ENCODE measurements at places on chromosomes 16 and 17.
A peak's percentile ranks its signal among the peaks of the same experiment; 100 is the strongest.

DNA sequence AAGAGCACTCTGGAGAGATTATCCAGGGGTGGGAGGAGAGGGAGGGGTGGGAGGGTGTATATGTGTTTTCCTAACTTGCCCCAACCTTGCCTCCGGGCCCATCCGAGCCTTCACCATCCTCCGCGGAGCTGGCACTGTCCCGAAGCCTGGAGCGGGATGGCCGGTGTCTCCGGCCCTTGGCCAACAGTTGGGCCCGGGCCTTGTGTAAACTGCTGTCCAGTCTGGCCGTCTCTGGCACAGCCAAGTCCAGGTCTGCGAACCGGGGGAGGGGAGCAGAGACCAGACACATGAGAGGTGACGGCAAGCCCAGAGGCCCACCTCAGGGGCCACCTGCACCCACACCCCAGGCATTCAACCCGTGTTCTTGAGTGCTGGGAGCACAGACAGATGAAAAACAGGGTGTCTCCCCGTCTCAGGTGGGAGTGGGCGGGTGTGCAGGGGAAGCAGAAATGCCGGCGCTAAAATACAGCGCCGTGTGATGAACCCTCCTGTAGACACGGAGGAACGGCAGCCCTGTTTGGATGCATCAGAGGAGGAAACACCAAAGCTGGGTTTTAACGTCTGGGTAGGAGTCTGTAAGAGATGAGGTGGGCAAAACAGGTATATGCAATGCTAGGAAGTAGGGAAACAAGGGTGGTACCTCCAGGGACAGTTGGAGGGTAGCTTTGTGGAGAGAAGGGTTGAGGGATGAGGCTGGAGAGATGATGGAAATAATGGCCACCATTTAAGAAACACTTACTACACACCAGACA, 11.7 kb downstream of the SAMD14 start:
- DNase-seq = no peak

- DNase-seq = no peak
These were observed 61.3 kb upstream of the ADORA2B start for GRCh38 chr17:15883617-15884111.

GRCh38 chr17:7356072-7356549, 1.2 kb downstream of the TMEM95 start:
- DNase-seq = peak; percentile 75

GRCh38 chr16:24610416-24610755, 71.0 kb downstream of the RBBP6 start:
- DNase-seq = no peak

- no peak for DNase-seq
These were observed 54.8 kb downstream of the SLFN5 start for GRCh38 chr17:35297666-35298065.

DNA sequence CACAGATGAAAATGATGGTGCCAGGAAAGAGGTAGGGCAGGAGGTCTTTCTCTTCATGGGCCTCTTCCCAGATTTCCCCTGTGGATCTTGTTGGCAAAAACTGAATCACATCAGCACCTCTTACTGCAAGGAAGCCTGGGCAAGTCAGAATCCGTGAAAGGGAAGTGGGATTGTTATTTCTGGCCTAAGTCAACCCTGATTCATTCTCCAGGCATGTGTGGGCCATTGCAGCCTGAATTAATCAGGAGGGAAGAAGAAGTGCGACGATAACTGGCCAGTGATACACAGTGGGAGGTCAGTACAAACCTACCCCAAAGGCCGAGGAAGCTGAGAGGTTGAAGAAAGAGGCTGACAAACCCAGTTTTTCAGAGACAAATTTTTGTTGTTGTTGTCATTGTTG, 17.9 kb upstream of the NSMCE1 start:
- DNase-seq = no peak

DNA sequence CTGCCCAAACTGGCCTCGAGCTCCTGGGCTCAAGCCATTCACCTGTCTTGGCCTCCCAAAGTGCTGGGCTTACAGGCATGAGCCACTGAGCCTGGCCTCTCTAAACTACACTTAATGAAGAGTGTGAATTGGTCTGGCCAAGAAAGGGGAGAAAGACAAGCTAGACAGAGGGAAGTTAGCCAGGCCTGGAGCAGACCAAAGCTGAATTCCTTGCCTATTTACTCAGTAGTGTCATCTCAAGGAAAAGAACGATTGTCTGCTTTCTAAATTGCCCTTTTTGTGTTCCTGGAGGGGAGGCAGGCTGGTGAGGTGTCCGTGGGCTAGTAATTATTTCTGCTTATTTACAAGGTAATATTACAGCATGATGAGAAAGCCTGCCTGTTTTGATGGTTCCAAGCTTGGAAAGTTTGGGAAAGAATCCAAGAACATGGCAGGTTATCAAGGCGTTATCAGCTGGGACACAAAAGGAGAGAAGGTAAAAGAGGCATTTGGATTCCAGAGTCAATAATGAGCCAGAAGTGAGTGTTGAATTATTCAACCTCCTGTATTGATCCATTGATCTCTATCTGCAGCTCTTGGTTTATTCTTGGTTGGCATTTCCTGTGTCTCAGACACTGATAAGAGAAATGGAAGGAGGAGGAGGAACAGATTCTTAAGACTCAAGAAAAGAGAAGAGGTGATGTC, 6.3 kb upstream of the CBFB start:
- DNase-seq = no peak

DNA sequence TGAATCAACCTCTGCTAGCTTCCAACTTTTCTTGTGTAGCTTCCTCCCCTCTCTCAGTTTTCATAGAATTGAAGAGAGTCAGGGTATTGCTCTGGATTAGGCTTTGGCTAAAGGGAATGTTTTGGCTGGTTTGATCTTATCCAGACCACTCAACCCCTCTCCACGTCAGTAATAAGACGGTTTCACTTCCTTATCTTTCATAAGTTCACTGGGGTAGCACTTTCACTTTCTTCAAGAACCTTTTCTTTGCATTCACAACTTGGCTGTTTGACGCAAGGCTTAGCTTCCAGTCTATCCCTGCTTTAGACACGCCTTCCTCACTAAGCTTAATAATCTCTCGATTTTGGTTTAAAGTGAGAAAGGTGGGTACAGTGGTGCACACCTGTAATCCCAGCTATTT, 29.7 kb upstream of the OR1A2 start:
- DNase-seq = no peak

- no peak for DNase-seq
These were observed 585.0 kb downstream of the TMEM114 start for GRCh38 chr16:8005096-8005860.

DNA sequence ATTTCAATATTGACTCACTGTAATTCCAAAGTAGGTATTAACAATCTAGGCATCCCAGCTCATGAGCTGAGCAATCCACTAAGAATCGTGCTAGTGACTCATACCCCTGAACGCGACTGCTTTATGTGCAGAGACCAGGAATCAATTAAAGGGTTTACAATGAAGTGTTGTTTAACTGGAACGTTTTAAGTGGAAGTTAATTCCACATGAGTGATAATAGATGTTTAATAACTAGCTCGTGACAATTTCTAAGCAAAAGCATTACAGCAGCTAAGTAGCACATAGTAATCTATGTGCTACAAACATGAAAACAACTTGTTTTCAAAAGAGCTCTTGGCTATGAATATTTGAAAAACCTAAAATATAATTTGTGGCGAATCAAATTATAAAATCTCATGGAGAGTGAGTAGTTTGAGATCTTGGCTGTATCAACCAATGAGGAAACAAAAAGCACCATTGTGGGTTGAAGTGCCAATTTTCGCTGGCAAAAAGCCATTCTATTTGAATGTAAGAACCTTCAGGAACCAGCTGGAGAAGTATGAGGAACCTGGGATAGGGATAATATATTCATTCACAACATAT, 9.4 kb downstream of the GJC1 start:
- DNase-seq = no peak

DNA sequence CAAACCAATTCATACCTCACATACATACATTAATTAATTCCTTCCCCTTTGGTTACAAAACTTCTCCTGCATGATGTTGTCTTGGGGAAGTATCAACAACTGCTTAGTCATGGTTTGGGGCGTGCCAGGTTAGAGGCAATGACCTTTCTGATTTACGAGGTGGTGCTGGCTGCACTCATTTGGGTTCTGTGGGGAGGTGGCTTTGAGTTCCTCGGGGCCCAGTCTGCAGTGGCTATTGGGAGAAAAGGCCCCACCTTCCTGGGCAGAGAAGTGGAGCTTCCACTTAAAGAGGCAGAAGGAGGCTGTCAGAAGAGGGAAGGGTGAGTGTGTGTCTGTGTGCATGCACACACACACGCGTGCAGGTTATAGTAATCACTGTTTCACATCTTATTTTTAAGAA, 10.2 kb upstream of the ETV4 start:
- DNase-seq = peak; percentile 29

DNA sequence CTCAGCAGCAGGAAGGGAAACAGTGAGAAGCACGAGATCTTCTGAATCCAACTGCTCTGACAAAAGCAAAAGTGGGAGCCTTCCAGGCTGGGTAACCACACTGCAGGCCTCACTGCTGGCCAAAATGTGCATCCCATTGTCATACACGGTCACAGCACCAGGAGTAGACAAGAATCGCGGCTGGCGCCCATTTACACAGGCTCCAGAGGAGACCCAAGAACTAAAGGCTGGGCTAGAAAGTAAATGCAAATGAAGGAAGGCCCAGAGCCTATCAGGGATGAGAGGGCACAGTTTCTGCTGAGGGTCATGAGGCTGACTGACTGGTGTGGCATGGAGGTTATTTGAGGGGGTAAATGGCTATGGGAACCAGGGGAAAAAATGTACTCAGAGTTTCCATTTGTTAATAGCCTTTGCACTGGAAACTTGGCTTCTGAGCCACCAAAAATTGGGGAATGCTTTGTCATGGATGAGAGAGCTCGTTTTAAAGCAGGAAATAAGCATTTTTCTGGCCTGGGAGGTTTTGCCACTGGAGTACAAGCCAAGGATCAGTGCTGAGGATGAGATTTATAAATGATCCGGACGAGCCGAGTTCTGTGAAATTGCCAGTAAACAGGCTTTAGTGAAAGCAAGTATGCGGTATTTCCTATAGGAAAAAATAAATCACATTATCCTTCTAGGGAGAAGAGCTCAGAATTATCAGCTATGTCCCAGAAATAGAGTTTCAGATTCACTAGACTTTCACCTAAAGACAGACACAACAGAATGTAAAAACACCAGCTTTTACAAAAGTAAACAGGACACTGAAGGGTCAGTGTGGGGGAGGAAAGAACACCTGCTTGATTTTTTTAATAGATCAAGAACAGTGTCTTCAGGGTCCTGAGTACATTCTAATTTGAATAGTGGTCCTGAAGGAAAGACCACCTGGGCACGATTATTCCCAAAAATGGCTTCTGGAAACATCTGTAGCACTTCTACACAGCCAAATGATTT, 66.9 kb upstream of the GSG1L start:
- DNase-seq = no peak

- no peak for DNase-seq
These were observed 4.8 kb downstream of the HGS start for GRCh38 chr17:81688616-81689015.

DNA sequence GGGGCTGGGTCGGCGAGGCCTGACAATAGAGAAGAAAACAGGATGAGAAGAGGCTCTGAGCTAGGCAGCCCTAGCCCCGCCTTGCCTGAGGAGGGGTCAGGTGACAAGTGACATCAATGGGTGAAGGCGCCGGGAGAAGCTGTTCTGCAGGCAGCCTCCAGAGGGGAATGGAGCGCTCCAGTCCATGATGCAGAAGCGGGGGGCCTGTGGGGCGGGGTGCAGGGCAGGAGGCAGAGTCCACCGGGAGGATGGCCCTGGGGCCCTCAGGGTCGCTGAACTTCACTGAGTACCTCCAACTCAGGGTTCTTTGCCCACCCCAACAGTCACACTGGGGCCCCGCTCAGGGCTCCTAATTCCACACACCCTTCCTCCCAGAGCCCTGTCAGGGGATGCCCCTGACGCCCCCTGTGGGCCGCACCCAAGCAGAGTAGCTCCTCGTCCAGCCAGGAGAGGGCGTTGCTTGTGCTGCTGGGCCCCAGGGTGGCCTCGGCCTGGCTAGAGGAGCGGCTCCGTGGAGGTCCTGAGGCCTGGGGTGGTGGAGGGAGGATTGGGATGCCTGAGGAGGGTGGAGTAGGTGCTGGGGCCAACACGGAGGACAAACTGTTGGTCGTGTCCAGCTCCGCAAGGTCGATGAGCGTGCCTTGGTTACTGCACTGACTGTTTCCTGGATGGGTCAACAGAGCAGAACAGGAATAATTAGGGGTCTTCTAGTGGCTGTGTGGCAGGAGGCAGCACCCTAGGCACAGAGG, 20.8 kb downstream of the GGA3 start:
- DNase-seq = peak; percentile 34

DNA sequence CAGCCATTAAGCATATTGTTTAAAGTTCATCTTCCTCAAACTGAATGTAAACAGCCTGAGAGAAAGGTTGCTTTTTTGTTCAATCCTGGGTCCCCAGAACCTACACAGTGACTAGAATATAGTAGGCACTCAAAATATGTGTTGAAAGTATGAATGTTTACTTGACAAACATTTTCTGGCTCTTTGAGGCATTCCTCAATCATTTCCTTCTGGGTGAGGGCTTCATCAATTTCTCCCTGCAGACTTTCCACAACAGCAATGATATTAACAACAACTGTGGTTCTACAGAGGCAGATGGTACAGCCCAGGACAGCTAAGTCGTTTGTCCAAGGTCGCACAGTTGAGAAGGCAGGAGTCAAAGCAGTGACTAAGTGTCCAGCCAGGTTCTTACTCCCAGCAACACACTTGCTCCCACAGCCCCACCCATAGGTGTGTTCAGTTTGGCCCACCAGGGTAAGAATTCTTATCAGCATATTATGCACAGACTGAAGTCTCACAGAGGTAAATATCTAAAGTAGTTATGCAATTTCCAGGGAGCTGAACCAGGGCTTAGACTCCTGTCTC, 61.1 kb downstream of the HS3ST3B1 start:
- no peak for DNase-seq

- DNase-seq = peak; percentile 9
These were observed 105.2 kb downstream of the RPTOR start for GRCh38 chr17:80649672-80650330.

DNA sequence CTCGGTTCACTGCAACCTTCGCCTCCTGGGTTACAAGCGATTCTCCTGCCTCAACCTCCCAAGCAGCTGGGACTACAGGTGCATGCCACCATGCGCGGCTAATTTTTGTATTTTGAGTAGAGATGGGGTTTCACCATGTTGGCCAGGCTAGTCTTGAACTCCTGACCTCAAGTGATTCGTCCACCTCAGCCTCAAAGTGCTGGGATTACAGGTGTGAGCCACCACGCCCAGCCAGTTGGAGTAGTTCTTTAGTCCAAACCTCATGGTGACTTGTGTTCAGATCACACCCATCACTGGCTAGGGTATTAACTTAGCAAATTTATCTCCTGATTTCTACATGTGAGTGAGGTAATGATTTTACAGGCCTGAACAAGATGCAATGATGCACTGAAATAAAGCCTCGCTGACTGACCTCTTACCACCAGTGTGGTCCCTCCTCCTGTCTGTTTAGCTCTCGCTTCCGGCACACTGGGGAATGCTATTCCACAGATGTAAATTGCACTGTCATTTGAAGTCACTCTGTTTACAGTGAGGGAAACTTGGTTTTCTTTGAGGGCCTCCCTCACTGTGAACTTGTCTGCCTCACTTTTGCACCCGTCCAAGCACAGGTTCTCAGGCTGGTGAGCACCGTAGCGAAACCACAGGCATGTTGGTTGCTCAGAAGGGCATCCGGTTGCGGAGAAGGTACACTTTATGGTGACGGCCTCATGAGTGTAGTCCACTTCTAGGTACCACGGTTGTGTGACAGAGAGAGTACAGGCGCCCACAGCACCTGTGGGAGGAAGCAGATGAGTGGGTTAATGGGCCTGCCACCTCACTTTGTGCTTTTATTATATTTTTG, 5.5 kb downstream of the IGSF6 start:
- no peak for DNase-seq

- no peak for DNase-seq
These were observed 169.2 kb upstream of the CDH8 start for GRCh38 chr16:62205459-62205858.
